Aorta (tissue), 5 donors: ENCODE measurements at places on chromosomes 16 and 17. TPM values are rescaled to one million over a fixed set of nuclear protein-coding genes. Genes with fewer than 3 reads are reported as not detected.

- no peak for DNase-seq
These were observed 40.0 kb downstream of the CIBAR2 start for GRCh38 chr16:85072076-85072860.

GRCh38 chr17:32504166-32504990 lies 17.6 kb downstream of the CDK5R1 start:
- DNase-seq, result no peak

GRCh38 chr17:27596096-27596495 lies 34.9 kb upstream of the LGALS9 start:
- peak; percentile 38 for DNase-seq

DNA sequence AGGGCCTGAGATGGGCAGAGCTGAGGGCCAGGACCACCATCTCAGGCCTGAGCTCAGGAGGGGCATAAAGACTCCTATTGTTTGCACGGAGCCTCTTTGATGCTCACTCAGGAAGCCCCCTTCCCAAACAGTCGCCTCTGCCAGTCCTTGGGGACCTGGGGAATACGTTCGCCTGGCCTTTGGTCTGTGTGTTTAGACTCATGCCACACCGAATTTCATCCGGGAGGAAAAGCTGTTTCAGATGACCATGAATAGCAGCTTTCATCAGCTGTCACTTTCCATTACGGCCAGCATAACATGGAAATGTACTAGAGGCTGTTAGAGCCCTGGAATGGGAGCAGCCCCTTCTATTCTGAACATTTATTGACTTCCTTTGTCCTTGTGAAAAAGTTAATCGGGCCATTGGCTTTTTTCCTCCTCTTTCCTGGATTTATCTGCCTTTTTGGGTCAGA lies 139.0 kb downstream of the HS3ST3A1 start:
- no peak for DNase-seq

Gene ATP1B2
- 7.2 TPM for total RNA-seq

Gene ADGRG3
- total RNA-seq, result 3.9 TPM

Gene CEP295NL
- 10.1 TPM for total RNA-seq

Gene TMEM88
- total RNA-seq, result 16.0 TPM

Gene KRTAP4-9
- not detected for total RNA-seq
